Right ventricle myocardium superior (tissue), 1 donor: ENCODE measurements at places on chromosomes 7 and 10. TPM values are rescaled to one million over a fixed set of nuclear protein-coding genes. Genes with fewer than 3 reads are reported as not detected.

PRSS1 gene
- not detected for total RNA-seq

PRXL2A gene
- 110 TPM for total RNA-seq

MOGAT3 gene
- not detected for total RNA-seq

AMZ1 gene
- 0.08 TPM for total RNA-seq

RSU1 gene
- total RNA-seq: 49.4 TPM

ECHDC3 gene
- 105 TPM for total RNA-seq

ZP3 gene
- total RNA-seq: not detected

ZCWPW1 gene
- total RNA-seq: 5.4 TPM

- DNase-seq: no peak
Observed at GRCh38 chr7:91185771-91186170, 78.5 kb upstream of the FZD1 start.

GRCh38 chr10:71300555-71301370 lies 18.3 kb upstream of the SLC29A3 start:
- DNase-seq: peak; percentile 26

DNA sequence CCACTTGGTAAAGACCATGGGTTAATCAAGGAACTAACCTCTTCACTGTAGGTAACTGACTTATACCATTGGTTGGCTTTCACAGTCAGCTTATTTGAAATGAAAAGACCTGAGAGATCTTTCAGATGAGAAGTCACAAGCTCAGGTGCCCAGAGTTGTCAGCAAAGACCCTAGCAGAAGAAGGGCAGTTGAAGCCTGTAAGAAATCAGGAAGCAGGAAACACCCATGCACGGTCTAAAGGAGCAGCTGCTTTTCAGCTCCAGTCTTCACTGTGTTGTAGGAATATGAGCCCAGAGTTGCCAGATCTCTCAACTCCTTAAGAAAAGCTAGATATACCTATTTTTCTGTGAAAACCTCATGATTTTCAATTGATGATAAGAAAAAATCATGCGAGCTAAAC lies 130.0 kb downstream of the ARID5B start:
- no peak for DNase-seq

DNA sequence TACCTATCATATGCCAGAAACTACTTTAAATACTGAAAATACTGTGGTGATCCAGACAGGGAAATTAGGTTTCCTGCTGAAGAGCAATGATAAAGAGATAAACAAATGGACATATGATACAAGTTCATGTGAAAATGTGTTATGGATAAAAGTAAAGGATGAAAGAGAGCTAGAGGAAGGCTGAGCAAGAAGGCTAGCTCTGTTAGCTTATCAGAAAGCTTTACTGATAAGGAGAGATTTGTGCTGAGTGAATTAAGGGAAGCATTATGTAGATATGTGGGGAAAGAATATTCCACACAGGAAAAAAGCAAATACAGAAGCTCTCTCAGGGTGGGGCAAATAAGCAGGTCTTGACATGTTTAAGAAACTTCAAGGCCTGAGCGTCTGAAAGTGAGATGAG lies 308.4 kb downstream of the HDAC9 start:
- DNase-seq: no peak

- no peak for DNase-seq
Observed at GRCh38 chr7:132307465-132307864, 268.8 kb downstream of the PLXNA4 start.

DNA sequence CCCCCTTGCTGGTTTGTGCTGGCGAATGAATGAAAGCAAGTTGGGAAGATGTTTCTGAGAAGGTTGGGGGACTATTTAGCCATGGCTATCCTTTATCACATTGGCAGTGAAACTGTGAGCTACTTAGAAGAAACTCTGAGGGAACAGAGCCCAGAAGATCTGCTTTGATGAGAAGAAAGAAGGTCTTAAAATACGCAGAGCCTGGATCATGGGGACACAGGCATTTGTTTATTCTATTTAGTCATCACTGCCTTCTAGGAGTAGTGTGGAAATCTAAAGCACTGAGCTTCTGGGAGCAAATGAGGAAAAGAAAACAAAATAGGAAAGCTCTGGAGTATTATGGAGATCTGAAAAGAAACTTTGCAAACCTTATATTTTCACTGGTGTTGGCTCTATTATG lies 28.5 kb downstream of the CPED1 start:
- no peak for DNase-seq

DNA sequence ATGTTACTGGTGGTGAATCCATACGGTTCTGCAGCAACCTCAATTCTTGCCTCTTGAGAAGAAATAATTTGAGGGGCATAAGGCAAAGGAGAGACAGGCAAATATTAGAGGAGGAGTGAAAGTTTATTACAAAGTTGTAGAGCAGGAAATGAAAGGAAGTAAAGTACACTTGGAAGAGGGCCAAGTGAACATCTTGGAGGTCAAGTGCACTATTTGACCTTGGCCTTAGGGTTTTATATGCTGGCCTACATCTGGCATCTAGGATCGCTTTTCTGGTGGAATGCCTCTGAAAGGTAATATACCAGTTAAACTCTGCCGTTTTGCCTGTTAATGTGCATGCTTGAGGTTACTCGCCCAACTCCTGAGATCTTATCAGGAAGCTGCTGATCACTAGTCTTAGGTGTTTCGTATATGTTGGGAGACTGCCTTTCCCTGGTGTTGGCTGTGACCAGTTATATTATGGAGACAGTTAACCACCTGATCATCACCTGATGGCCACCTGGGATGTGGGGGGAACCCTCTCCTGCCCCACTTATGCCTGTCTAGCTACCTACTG lies 66.1 kb upstream of the CYP2C18 start:
- DNase-seq: no peak

DNA sequence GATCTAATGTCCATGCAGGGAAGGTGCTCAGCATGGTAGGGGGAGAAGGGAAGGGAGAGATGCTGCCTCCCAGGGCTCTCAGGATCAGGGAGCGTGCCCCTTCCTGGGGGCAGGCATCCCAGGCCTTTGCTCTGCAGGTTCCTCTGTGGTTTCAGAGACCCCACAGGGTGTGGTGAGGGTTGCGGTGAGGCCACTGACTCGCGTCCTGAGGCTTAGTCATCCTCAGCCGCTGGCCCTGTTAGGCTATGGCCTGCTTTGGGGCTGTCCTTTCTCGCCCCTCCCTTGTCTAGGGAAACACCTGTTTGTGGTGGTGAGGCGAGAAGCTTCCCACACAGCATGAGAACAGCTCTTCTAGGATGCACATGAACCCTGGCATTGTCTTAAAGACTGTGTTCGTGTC lies 558.3 kb upstream of the FOXK1 start:
- no peak for DNase-seq

DNA sequence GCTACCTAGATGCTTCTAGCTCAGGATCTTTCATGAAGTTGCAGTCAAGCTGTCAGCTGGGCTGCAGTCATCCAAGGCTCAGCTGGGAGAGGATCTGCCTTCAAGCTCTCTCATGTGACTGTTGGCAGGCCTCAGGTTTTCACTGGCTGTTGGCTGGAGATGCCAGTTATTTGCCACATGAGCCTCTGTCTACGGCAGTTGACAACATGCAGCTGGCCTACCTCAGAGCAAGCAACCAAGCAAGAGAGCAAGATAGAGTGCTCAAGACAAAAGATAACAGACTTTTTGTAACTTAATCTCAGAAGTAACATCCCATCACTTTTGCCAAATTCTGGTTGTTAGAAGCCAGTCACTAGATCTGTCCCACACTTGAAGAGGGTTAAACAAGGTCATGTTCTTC lies 125.8 kb downstream of the TPST1 start:
- DNase-seq: peak; percentile 81

GRCh38 chr10:96835899-96836298 lies 3.8 kb downstream of the LCOR start:
- no peak for DNase-seq

GRCh38 chr10:24866604-24867583 lies 85.5 kb downstream of the PRTFDC1 start:
- peak; percentile 76 for DNase-seq

GRCh38 chr10:24427678-24428409 lies 218.9 kb downstream of the KIAA1217 start:
- DNase-seq: no peak

GRCh38 chr7:87111877-87112276 lies 40.4 kb upstream of the DMTF1 start:
- DNase-seq: no peak

DNA sequence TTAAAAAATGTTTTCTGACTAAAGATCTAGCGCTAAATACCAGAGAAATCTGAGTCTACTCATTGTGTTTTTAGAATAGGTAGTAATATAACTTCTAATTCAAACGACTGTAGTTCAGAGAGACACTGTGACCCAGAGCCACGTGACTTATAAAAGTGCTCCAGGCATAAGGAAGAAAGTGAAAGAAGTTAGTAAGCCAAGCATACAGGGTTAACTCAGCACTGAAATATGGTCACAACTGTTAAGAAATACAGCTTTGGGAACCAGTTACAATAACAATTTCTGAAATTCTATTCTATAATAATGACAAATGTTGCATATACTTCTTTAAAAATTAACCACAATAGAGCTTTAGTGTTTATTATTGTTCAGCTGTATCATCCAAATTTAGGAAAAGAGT lies 119.1 kb downstream of the TFEC start:
- no peak for DNase-seq

- DNase-seq: no peak
Observed at GRCh38 chr10:51800121-51800520, 100.7 kb upstream of the CSTF2T start.

GRCh38 chr10:70315815-70316214 lies 32.0 kb upstream of the NPFFR1 start:
- DNase-seq: no peak

- no peak for DNase-seq
Observed at GRCh38 chr10:126940670-126941310, 35.6 kb downstream of the DOCK1 start.

- no peak for DNase-seq
Observed at GRCh38 chr7:113414401-113415035, 296.2 kb upstream of the SMIM30 start.

DNA sequence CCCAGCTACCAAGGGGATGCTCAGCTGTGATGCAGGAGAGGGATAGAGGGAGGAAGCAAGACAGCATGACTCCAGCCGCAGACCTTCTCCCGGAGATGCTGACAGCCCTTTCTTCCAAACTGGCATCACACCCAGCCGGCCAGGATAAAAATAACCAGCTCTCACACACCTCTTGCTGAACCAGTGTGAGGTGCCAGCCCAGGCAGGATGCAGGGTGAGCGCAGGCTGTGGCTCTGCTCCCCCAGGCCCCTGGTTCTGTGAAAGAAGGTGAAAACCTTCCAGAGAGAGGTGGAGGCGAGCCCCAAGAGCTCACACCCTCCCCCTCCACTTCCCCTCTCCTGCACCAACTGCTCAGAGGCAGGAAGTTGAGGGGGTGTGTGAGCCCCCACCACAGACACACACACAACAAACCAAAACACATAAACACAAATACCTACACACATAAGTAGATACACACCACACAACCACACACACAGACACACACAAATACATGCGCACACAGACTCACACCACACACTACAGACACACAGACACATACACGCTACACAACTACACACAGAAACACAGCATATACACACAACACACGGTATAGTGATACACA lies 4.0 kb downstream of the GPR15LG start:
- peak; percentile 54 for DNase-seq
